Activated T-cell treated with anti-CD3 and anti-CD28 coated beads for 24 hours (primary cell): ENCODE measurements at places on chromosomes 13 and 19.

GRCh38 chr13:52599848-52600603, 42.2 kb upstream of the HNRNPA1L2 start:
- DNase-seq = no peak

- DNase-seq = no peak
These were observed 84.4 kb downstream of the STK24 start for GRCh38 chr13:98492335-98493041.

DNA sequence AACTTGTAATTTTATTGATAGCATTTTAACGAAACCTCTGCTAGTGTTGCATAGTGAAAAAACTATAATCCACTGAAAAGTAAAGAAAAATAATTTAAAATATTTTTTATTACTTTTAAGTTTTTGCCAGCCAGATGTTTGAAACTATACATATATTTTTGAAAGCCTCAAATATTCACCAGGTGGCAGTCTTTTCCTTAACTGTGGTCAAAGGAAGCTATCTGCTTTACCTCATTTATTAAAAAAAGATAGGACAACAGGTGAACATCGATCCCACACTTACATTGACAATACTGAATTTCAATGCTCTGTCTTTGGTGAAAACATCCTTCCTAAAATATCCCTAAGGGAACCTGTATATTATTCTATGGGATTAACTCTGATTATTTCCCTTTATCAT, 100.5 kb downstream of the TRPC4 start:
- DNase-seq = no peak

- no peak for DNase-seq
These were observed 49.5 kb upstream of the TPM4 start for GRCh38 chr19:16026756-16027155.

DNA sequence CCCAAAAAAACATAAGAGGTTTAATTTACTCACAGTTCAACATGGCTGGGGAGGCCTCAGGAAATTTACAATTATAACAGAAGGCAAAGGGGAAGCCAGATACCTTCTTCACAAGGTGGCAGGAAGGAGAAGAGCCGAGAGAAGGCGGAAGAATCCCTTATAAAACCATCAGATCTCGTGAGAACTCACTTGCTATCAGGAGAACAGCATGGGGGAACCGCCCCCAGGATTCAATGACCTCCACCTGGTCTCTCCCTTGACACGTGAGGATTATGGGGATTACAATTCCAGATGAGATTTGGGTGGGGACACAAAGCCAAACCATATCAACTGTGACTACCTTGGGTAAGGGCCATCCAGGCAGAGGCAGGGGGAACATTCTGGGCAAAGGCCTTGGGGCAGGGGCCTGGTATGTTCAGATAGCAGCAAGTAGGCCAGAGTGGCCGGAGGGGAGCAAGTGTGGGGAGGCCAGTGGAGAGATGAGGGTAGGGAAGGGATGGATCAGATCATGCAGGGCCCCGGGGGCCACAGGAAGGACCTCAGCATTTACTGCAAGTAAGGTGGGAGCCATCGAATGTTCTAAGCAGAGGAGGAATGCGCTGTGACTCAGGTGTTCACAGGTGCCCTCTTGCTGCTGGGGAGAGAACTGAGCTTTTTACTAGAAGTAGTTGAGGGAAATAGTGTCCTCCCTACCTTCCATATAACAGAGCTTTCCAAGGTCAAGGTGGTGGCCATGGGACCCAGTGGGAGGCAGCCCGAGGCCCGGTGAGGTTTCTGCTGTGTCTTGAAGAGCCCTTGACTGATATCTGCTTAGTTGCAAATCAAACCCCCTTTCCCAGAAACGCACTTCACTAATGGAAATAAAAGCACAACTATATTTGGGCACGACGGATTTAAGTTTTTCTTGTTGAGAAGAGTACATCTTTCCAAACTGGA, 18.0 kb downstream of the RAB3D start:
- no peak for DNase-seq

DNA sequence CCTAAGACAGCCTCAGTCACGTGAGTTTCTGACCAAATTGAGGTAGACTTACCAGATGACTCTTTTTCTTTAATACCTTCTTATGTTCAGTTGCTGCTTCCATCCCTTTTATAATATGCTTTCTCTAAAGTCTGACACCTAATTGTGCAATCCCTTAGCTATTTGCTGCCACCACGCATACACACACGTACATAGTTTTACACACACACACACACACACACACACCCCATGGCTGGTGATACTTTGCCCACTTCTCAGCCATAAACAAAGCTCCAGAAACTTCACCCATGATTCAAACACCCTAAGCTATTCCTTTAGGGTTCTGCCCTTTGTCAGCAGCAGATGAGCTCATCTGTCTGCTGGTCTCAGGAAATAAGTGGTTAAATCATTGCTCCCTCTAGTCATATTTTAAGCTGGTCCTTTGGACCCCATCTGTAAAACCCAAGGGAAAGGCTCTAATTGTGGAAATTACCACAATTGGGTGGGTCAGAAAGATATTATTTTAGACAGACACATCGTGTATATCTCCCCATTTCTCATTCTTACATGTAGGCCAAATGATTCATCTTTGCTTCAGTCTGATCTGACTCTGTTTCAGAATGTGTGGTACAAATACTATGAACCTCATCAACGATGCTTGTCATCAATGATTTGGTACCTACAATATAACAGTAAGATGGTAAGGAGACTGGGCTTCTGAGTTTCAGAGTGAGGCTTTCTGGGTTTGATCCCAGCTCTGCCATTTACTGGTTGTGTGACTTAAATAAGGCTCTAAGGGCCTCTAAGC, 69.2 kb downstream of the NALCN start:
- no peak for DNase-seq

GRCh38 chr13:77810878-77811277, 107.8 kb downstream of the EDNRB start:
- DNase-seq = no peak

- no peak for DNase-seq
These were observed 24.6 kb downstream of the CCNE1 start for GRCh38 chr19:29836409-29836825.

DNA sequence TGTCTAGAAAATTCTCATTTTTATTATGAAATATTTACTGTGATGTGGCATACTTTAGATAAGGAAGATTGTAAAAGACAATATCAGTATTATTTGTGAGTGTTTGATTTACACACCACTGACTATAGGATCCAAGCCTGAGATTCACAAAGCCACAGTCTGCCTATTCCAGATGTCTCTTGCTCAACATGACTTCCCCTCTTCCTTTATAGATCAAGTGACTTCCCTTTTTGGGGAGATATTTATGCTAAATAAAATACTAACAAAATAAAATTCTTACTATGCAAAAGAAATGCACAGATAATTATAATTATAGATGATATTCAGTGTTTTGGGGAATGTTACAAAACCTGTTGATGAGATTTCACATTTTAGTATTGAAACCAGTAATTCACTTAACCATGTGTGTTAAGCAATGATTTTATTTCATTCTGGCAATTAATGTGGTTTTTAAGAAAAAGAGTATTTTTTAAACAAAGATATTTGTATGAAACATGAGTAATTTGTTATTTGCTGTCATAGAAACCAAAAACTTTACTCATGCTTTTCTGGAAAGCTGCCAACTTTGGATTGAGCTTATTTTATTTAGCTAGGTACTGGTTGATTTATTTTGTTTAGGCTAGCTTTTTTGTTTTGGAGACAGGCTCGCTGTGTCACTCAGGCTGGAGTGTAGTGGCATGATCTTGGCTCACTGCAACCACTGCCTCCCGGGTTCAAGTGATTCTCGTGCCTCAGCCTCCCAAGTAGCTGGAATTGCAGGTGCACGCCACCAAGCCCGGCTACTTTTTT, 13.7 kb upstream of the GPR183 start:
- no peak for DNase-seq

GRCh38 chr19:4589579-4590410, 30.3 kb upstream of the SEMA6B start:
- no peak for DNase-seq

DNA sequence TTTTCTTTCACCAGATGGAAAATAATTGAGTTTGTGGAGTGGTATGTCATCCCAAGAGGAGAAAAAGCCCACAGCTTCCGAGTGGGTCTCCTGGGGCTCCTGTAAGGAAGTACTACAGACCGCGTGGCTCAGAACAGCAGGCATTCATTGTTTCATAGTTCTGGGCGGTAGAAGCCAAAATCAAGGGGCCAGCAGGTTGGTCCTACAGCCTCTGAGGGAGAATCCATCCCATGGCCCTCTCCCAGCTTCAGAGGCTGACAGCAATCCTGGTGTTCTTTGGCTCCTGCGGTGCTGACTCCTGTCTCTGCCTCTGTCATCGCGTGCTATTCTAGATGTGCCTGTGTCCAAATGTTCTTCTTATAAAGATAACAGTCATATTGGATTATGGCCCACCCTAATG, 362.6 kb downstream of the FGF14 start:
- DNase-seq = no peak

DNA sequence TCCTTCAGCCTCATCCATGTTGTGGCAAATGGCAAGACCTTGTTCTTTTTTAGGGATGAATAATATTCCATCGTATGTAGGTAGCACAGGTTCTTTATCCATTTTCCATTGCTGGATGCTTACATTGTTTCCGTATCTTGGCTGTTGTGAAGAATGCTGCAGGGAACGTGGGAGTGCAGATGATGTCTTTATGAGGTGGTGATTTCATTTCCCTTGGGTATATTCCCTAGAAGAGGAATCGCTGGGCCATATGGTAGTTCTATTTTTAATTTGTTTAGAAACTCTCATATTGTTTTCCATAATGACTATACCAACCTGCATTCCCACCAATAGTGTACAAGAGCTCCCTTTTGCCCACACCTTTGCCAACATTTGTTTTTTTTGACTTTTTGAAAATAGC, 186.3 kb upstream of the TMTC4 start:
- DNase-seq = no peak
